ENCODE measurements at places on chromosomes 1 and 21.
A peak's percentile ranks its signal among the peaks of the same experiment; 100 is the strongest.

DNA sequence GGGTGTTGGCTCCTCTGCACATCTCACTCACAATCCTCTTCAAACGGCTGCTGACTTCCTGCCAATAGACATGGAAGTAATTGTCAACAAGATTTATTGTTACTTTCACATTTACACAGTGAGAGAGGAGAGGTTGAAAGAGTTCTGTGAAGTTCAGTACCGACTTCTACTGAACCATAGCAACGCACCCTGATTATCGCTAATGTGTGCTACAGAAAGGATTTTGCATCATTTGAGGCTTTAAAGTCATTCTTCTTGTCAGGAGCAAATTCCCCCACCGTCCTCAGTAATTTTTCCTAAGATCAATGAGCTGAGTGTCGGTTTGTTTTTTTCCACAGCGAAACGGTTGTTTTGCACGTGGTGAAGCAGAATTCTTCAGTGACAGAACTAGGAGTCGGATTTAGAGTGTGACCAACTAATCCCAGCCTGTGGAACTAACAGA, 361.0 kb downstream of the ADGRL2 start:
- no peak for DNase-seq

GRCh38 chr1:162134646-162135045, 65.2 kb downstream of the NOS1AP start:
- DNase-seq: no peak

- no peak for DNase-seq
Measured at GRCh38 chr1:232393444-232394146, 236.3 kb downstream of the SIPA1L2 start.

GRCh38 chr21:32728456-32728839, 635 bp upstream of the SYNJ1 start:
- no peak for DNase-seq

GRCh38 chr1:195958131-195958530, 650.1 kb downstream of the KCNT2 start:
- DNase-seq: no peak

DNA sequence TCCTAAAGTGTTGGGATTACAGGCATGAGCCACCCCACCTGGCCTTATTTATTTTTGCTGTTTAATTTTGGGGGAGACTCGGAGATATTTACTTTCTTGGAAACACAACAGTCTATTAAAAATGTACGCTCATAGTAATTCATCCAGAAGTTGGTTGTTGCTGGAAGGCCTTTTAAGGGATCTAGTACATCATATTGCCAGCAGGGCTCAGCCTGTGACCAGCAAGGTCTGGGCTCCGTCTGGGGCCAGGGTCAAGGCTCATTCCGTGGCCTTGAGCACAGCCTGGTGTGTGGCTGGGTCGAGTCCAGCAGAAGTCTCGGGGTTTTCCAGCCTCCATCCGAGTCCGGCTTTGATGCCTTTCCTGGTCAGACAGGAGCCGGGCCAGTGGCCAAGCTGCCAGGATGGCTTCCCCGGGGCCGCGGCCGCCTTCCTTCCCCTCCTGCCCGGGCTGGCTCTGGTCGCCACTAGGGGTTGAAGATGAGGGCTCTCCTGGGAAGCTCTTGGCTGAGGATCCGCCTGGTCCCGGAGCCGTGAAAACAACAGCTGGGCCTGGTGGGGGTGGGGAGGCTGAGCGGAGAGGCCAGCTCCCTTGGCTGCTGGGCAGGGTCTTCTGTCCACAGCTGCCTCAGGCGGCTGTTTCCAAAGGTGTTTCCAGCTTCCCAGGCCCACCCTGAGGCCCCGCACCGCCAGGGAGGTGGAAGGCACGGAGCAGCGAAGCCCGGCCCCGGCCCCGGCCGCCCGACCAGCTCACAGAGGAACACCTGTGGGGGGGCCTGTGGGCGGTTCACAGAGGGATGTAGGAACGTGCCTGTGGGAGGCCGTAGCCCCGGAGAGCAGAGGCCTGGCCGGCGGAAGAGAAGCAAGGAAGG, 5.1 kb upstream of the VWA1 start:
- peak; percentile 30 for DNase-seq

Measured in stromal cell of bone marrow (primary cell).